ENCODE measurements at places on chromosomes 12 and 14.

DNA sequence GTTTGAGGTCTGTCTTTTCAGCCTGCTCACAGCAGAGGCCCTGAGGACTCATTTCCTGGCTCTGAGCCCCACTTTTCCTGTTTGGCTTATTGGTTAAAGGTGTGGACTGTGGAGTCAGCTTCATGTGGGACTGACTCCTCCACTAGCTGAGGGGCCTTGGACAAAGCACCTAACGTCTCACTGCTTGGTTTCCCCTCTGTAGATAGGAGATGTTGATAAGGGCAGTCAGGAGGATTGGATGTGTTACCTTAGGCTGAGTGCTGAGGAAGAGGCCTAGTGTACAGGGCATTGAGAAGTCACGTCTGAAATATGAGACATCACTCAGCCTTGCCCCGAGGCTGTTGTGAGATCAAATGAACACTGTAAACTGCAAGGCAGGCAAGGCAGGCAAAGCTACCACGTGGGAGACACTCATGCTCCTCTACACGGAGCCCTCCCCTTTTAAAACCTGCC lies 27.1 kb upstream of the TCL1A start:
- DNase-seq: no peak

DNA sequence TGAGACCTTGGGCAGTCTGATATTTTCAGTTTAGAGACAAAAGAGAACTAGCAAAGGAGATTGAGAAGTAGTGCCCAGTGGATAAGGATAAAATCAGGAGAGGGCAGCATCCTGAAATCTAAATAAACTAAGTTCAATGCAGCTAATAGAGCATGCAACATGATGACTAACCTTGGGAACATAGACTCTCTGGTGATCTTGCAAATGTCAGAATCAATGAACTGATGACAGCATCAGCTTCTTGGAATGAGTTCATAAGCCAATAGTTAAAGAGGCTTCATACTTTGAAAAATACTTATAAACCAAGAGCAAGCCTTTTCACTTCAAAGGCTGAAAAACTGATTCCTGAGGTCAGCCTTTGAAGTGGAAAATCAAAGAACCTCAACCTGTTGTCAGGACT lies 8.2 kb downstream of the TAS2R19 start:
- no peak for DNase-seq

DNA sequence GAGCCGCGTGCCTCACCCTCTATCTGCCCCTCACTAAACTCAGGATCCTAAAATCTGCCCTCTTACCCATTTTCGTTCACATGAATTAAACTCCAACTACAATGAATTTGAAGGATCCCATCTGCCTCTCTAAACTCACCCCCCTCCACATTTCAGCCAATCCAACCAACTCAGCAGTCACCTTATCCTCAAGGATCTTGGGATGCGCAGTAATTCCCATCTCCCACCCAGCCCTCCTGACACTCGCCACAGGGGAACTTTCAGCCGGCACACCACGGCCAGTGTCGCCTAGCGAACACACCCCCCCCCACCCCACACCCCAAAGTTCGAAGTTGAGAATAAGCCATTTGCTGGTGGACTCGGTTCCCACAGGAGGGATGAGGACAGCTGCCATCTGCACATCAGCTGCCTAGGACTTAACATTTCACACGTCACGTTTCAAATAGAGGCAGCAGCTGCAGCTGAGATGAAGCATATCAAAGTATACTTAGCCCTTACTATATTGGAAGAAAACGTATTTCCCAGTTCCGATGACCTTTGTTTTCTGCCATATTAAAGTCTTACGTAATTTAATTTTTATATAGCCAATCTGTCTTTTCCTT lies 8.7 kb upstream of the SELPLG start:
- DNase-seq: no peak

DNA sequence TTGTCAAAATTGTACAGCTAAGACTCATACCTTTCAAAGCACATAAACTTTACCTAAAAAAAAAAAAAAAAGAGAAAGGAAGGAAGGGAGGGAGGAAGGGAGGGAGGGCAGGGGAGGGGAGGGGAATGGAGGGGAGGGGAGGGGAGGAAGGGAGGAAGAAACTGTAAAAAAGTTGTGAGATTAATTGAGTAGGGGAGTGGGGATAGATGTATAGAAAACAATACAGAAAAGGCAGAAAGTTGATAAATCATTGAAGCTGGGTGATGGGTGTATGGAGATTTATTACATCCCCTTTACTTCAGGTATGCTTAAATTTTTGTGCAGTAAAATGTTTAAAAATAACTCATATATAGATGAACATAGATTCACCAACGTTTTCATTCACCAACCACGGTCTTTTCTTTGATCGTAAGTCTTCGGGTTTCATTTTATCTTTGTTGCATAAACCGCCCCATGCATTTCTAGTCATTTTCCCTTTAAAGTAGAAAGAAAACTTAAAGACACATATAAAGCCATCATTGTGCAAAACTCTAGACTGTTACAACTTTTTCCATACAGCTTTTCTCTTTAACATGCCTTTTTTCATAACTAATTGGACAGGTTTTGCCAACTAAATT lies 191.2 kb upstream of the KRR1 start:
- no peak for DNase-seq

DNA sequence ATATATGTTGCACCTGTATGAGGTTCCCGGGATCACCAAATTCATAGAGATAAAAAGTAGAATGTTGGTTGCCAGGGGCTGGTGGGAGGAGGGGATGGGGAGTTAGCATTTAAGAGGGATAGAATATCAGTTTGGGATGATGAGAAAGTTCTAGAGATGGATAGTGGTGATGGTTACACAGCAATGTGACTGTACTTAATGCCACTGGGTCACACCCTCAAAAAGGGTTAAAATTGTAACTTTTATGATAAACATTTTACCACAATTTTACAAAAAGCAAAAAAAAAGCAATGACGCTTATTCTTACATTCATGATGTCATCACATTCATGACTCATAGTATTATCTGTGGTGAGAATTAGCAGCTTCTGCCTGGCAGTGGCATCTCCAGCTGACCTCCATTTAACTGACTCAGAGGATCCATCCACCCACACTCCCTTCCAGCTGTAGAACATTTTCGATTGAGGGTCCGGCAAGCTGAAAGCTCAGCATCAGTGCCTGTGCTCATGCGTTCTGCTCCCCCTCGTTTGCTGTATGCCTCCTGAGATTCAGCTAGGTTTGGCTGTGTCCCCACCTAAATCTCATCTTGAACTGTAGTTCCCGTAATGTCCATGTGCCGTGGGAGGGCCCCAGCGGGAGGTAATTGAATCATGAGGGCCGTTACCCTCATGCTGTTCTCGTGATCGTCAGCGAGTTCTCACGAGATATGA lies 64.8 kb upstream of the TMEM260 start:
- DNase-seq: no peak

GRCh38 chr14:101865288-101865687 lies 99.1 kb upstream of the DYNC1H1 start:
- no peak for DNase-seq

DNA sequence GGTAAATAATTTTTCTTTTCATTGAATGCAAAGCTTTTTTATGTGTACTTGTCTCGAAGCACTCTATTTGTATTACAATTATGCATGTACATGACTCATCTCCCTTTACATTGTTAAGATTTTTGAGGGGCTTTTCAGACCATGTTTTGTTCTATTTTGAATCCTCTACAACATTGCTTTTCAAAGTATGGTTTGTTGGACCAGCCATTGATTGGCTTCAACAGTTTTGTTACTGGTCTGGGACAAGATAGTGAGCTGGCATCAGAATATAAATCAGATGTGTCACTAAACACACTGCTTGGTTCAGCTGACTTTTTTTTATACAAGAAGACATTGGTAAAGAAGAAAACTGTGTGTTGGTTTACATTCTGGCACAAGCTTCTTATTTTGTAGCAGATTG lies 122.3 kb downstream of the MON2 start:
- DNase-seq: no peak

DNA sequence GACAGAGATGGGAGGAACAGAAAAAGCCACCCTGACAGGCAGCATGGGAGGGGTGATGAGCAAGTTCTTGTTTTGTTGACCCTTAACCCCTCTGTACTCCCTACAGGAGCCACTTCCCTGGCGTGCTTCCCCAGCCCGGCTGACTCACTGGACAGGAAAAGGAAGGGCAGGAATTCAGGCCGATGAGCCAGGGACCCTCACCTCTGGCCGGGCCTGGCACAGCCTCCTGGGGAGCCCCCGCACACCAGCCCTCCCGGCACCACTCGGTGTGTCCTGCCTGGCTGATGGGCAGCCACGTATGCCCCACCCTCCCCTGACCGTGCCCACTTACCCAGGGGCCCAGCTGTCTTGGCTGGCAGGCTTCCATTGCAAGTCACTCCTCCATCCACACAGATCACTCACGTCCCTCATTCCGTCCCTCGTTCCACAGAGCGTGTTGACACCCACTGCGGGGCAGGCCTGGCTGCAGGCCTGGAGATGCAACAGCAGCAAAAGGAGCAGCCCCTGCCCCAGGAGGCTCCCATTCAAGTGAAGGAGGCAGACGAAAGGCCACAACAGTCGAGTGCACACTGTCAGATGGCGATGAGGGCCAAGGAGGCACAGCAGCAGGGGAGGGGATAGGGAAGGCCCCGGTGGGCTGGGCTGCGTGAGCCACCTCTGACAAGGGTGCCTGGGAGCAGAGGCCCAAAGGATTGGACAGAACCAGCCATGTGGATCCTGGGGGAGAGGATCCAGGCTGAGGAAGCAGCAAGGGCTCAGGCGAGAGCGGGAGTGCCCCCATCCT lies 19.7 kb upstream of the CD9 start:
- DNase-seq: no peak

- DNase-seq: no peak
Observed at GRCh38 chr12:62426089-62426488, 40.5 kb upstream of the MON2 start.

GRCh38 chr14:34650786-34651584 lies 21.0 kb upstream of the SNX6 start:
- no peak for DNase-seq

DNA sequence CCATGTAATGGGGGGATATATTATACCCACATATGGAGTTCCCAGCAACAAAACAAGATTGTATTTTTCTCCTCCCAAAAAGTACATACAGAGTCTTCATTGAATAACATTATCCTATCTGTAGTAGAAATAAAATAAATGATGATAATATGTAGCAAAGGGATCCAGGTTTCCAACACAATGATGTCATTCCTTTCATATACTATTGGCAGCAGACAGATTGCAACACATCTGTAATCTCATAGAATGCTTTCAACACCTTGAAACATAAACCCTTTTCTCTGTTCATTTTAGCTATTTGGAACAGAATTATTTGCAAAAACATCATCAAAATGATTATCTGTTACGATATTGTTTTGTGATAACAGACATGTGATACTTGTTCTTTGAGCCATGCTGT lies 317.6 kb downstream of the DPF3 start:
- no peak for DNase-seq

DNA sequence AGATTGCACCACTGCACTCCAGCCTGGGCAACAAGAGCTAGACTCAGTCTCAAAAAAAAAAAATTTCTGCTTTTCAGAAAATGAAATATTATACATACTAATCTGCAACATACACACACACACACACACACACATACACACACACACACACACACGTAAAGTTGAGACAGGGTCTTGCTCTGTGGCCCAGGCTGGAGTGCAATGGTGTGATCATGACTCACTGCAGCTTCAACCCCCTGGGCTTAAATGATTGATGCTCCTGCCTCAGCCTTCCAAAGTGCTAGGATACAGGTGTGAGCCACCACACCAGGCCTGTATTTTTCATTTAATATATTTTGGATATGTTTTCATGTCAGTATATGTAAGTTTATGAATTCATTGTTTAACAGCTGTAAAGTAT lies 18.8 kb upstream of the WDR20 start:
- DNase-seq: no peak

DNA sequence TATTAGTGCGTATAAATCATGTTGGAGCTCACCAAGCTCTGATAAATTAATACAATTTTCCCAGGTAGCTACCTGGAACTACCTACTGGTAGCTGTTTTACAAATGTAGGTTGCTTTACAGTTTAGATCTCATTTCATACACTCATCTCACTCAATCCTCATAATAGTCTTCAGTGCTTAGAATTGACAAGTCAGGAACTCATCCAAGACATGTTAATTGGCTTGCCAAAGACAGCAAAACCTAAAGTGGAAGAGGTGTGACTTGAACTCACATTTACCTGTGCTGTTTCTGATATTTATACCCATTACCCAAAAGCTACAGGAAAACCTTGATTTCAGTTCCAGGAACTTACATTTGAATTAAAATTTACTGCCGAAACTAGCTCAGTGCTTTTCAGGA lies 296.7 kb downstream of the DIO2 start:
- no peak for DNase-seq

GRCh38 chr12:113325916-113326315 lies 9.0 kb downstream of the SLC8B1 start:
- no peak for DNase-seq

DNA sequence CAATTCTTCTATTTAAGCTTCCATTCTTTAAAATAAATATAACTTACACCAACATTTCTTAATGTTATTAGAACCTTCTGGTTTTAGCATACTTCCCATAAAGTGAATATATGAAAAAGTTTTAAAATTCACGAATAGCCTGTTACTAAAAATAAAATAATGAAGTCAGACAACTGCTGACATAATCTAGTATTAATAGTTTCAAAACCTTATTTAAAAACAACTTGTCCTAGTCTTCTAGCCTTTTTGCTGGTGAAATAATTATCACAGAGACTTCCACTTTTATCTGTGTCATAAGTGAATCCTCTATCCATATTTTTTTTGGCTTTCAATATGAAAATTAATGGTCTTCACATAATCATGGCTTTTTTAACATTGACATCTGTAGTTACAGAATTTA lies 93.8 kb upstream of the MON2 start:
- DNase-seq: no peak

DNA sequence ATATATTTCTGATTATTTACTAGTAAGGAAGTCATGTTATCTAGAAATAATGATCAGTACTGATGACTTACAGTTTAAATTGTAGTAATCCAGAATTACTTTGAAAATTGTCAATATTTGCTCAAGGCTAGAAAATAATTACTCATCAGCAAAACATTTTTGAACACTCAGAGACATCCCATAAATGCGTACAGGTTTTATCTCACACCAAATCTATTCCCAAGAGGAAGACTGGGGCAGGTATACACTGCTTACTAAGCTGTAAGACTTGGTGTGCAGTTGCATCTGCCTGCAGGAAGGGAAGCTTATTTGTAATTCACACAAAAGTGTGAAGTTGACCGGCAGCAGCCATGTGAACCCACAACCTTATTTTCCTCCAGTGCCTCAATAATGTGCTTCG lies 146.4 kb downstream of the CCER1 start:
- DNase-seq: no peak

DNA sequence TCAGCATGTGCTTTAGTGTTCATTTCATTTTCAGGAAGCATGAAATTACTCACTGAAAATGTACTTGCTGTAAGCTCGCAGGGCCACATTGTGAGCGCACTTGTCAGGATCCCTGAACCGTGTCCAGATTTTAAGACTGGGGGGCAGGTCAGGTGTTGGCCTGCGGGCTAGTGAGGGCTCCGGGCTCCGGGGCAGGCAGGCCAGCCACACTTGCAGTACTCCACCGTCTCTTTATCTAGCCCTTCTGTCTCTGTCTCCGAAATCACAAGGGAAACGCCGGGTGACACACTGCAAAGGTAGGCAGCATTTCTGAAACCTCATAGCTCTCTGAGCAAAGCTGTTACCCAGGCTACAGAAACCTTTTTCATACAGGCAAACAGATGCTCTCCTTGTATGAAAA lies 98.7 kb downstream of the EML1 start:
- no peak for DNase-seq

- DNase-seq: no peak
Observed at GRCh38 chr12:51132693-51133092, 40.2 kb downstream of the TFCP2 start.

- no peak for DNase-seq
Observed at GRCh38 chr14:22155571-22155970, 433.5 kb downstream of the DAD1 start.

- no peak for DNase-seq
Observed at GRCh38 chr14:38901791-38902190, 201.2 kb downstream of the SEC23A start.

Measured in stimulated activated CD4-positive, alpha-beta T cell treated with anti-CD3 and anti-CD28 coated beads, TNF-alpha, amount 100 ng/mL, for 1 hour (primary cell).